Stimulated activated naive CD8-positive, alpha-beta T cell treated with anti-CD3 and anti-CD28 coated beads, Interleukin-15, amount 100 ng/mL, for 72 hours (primary cell): ENCODE measurements at places on chromosomes 1 and 21.
A peak's percentile ranks its signal among the peaks of the same experiment; 100 is the strongest.

- DNase-seq = no peak
These were observed 208.2 kb upstream of the TNR start for GRCh38 chr1:175951627-175952026.

DNA sequence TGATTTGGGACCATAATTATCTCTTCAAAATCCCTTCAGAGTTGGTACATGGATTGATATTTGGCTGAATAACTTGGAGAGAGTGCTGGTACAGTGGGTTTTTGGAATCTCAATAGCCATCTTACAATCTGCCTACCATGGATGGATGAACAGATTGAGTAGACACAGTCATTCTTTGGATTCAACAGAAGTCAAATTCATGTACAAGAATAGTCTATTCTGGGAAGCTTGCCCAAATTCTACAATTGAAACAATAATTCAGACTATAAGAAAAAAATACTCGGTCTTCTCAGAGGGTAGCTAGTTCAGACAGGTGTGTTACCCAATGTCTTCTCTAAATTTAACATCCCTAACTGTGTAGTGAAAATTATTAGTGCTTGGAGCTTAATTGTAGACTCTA lies 574.0 kb downstream of the LRRIQ3 start:
- no peak for DNase-seq

DNA sequence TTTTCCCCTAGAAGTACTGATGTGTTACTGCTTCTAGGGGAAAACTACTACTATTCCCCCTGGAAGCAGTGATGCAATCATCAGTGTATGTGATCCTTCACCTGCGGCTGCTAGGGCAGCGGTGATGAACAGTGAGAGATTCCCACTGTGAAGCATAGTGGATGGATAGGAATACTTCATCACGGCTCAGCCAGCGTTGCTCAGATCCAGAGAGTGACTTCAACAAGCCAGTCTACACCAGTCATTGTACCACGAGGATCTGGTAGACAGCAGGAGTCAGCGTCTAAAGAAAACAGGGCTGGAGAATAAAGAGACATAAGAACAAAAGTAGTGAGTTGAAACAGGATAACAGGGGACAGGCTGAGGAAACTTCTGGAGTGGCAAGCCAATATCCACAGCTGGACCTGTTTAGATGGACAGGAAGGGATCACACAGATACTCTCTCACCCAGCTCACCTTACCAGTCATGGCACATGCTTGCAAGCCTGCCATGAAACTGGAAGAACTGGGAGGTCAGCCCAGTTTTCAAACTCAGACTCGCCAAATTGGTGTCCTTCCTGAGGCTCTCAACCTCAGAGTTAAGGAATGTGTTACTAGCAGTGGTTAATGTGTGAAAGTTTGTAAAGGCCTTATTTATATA lies 42.4 kb upstream of the LRRC52 start:
- DNase-seq = no peak

DNA sequence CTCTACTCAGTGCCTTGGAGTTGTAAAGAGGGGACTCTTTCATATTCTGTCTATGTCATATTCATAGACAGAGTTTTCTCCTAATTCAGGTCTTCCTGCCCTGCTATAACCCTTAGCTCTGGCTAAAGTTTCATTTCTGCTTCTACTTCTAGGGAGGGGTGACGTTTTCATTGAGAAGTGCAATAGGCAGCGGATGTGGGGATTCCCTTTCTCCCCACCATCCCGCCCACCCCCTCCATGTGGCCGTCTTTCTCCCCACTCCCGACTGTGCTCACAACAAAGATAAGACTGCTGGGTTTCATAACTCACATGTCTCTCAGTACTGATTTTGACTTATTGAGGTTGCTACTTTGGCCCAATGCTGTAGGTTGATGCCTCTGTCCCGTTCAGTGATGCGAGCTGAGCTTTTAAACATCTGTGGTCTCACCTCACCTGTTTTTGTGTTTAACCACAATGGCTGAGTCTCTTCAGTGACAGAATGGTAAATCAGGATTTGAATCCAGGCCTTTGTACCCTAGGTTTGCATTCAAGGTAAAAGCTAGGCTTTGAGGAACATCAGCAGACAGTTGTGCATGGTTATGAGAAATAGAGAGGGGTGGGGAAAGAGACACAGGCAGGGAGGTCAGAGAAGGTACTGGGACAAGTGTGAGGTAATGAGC lies 7.8 kb upstream of the KIF14 start:
- DNase-seq = peak; percentile 47

- DNase-seq = no peak
These were observed 23.8 kb downstream of the IER5 start for GRCh38 chr1:181112071-181112929.

DNA sequence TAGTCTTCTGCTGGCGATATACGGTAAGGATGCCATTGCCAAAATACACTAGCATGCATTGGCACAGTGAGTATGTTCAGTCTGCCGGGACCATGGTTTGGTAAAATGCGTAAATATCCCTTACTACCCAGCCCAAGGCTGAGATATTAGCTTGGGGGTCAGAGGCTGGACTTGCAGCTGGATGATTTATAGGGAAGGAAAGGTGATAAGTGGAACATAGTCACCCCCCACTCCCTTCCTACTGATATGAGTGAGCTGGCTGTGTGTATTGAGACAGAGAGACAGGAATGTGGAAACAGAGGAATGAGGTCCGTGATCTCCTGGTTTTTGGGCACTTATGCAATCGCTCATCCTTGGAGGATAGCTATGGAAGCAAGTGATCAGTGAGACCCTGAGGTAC lies 642.8 kb downstream of the KCNT2 start:
- DNase-seq = no peak

GRCh38 chr1:30133414-30134055 lies 589.9 kb downstream of the MATN1 start:
- DNase-seq = no peak

DNA sequence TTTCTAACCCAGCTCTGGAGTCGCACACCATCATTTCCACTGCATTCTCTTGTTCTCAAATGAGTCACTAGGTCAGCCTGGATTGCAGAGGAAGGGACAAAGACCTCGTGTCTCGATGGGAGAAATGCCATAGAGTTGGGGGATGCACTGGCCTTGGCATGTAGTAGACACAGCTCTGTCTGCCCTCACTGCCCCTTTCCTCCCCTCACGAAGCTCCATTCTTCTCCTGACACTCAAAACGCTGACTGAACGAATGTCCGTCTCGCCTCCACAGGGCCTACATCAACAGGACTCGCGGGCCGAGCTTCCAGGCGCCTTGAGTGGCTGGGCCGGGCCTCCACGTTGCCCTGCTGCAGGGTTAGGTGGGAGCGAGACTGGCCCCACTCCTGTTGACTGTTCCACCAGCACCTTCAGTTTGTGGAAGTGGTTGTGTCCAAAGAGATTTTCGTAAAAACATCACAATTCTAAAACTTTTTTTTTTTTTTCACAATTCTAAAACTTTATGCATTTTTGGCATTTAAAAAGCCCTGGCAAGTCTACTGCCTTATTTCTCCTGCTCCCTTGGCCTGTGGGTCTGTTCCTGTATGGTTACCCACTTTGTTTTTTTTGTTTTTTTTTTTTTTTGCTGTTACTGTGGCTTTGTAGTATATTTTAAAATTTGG lies 18.8 kb downstream of the PKNOX1 start:
- no peak for DNase-seq

DNA sequence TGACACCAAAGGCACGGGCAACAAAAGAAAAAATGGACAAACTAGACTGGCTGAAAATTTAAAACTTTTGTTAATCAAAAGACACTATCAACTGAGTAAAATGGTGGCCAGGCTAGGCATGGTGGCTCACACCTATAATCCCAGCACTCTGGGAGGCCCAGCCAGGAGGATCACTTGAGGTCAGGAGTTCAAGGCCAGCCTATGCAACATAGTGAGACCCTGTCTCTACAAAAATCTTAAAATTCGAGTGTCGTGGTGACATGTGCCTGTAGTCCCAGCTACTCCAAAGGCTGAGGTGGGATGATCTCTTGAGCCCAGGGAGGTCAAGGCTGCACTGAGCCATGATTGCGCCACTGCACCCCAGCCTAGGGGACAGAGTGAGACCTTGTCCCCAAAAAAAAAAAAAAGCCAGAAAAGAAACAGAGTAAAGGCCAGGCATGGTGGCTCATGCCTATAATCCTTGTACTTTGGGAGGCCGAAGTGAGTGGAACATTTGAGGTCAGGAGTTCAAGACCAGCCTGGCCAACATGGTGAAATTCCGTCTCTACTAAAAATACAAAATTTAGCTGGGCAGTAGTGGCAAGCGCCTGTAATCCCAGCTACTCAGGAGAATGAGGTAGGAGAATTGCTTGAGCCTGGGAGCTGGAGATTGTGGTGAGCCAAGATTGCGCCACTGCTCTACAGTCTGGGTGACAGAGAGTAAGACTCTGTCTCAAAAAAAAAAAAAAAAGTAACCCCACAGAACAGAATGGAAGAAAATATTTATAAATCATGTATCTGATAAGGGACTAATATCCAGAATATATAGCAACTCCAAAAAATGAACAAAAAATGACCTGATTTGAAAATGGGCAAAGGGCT lies 8.0 kb downstream of the TUT4 start:
- DNase-seq = no peak

GRCh38 chr1:83555871-83556270 lies 443.1 kb downstream of the TTLL7 start:
- DNase-seq = no peak

DNA sequence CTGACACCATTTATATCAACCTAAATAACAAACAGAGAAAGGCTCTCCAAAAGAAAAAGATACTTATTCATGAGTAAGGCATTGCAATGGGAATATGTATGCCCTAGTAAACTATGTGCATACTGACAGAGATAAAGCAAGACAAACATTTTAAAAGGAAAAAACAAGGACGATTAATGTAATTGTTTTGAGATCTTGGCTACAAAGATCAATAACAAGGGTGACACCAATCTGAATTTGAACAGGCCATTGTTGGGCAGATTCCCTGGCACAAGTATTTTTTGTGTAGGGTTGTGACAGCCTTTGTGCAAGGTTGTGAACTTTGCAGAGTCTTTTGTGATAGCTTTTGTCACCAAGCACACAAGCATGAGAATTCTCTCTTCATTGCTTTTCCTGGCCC lies 85.3 kb downstream of the EDEM3 start:
- no peak for DNase-seq

DNA sequence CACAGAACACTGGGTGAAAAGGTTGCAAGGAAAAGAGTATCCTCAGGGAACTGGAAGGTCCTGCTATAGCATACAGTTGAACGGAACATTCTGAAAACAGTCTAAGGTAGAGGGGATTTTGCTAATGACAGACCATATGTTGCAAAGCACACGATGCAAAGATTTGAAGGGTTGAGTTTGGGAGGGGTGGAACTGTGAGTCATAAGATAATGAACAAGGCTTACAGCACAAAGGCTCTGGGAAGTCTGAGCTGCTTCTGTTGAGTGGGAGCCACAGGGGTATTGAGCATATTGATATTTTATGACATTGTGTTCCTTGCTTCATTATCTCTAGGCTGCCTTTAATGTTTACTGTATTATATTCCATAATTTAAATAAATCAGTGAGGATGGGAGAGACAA lies 104.9 kb downstream of the PLPPR4 start:
- DNase-seq = no peak

DNA sequence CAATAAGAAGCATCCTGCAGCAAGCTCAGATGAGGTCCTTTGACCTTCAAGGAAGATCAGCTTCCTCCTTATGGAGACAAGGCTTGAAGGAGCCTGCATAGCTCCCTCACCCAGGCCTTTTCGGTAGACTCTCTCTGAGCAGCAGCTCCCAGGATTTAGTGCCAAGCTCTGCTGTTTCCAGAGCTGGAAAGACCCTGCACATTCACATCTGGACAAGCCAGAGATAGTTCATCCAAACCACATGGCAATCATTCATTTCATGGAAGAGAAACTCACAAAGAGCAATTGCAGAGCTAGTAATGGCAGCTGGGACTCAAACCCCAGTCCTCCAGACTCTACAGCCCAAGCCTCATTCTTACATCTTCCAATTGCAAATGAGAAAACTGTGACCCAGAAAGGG lies 76.4 kb upstream of the EDN2 start:
- no peak for DNase-seq

DNA sequence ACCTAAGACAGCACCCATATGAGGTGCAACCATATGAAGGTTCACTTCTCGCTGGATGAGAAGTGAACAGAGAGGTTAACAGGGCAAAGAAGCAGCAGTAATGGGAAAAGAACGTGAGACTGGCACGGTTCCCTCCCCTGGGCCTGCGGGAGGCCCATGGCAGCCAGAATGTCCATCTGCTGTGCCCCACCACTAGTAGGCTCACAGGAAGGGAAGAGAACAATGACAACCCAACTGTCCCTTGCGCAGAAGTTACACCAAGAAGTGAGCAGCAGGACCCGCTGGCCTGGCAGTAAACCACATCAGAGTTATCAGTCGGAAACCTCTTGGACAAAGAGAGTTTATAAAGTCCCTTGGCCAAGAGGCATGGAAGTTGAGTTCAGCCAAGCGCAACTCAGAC lies 11.3 kb downstream of the HIVEP3 start:
- no peak for DNase-seq

GRCh38 chr1:2277741-2278488 lies 49.8 kb downstream of the SKI start:
- DNase-seq = no peak

DNA sequence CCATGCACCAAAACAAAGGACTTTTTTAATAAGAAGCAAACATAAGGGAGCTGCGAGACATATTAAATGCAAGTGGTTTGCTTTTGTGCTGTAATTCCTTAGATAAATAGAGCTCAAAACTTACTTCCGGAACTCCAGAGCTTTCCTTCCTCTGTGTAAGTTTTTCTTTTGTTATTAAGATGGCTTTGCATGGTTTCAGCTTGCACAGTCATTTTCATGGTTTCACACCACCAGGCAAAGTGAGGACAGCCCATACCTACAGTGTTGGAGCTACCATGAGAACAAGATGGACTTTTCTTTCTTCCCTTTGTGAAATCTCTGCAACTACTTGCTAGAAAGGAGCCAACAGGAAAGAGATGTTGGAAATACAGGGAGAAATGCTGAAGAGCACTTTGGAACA lies 368.0 kb downstream of the SETD4 start:
- DNase-seq = no peak

DNA sequence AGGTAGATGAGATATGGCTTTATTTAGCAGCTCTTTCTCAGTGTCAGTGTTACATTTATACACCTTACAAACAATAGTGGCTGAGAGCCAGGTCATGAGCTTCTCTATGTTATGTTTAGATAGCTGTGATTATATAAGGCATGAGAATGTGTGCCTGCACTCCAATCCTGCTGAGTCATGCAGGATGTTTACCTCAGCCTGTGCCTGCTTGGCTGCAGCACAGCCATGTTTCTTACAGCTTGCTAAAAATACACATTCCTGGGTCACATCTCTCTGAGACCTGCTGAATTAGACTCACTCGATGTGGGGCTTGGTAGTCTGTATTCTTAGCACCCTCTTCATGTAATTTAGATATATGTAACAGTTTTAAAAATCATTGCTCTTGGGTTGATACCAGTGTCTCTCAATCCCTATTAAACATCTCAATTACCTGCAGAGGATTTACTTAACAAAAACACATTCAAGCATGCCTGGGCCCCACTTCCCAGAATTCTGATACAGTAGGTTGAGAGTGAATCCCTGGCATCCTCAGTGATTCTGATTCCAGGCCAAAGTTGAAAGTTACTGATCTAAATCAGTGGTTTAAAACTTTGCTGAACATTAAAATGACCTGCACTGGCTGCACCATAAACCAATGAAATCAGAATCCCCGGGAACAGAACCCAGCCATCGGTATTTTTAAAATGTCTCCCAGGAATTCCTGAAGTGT lies 107.5 kb downstream of the GDAP2 start:
- no peak for DNase-seq

GRCh38 chr1:71223641-71224340 lies 143.0 kb upstream of the ZRANB2 start:
- no peak for DNase-seq
